Stomach (tissue), 19 donors: ENCODE measurements at places on chromosomes 13 and 19.

DNA sequence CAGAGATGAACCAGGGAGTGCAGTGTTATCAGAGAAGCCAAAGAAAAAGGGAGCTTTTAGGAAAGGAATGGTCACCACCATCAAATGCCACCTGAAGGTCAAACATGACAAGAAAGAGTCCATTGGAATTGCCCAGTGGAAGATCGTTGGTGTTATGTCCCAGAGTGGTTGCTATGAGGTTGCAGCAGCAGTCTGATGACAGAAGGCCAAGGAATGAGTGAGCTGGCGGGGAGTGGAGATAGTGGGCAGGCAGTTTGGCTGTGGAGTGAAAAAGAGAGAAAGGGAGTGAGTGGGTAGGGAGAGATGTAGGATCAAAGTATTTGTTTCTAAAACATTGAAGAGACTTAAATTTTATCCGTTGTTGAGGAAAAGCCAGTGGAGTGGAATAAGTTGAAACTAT, 117.4 kb upstream of the WASF3 start:
- no peak for DNase-seq

DNA sequence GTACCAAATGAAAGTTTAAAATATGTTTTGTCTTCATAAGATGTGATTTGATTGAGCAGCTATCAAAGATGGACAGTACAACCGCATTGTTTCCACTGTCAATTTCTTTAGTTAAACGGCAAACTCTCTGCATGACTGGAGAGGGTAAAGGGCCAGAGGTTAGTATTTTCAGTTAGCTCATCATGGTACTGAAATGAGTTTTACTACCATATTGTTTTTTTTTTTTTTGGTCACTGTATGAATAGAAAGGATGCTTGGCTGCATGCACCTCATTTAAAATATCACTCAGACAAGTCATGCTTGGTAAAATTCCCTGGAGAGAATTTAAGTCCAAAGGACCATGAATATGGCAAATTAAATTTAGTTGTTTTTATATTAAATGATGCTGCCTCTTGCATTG, 942.1 kb upstream of the SPRY2 start:
- no peak for DNase-seq

- no peak for DNase-seq
Observed at GRCh38 chr19:19049406-19049805, 14.4 kb upstream of the SLC25A42 start.

DNA sequence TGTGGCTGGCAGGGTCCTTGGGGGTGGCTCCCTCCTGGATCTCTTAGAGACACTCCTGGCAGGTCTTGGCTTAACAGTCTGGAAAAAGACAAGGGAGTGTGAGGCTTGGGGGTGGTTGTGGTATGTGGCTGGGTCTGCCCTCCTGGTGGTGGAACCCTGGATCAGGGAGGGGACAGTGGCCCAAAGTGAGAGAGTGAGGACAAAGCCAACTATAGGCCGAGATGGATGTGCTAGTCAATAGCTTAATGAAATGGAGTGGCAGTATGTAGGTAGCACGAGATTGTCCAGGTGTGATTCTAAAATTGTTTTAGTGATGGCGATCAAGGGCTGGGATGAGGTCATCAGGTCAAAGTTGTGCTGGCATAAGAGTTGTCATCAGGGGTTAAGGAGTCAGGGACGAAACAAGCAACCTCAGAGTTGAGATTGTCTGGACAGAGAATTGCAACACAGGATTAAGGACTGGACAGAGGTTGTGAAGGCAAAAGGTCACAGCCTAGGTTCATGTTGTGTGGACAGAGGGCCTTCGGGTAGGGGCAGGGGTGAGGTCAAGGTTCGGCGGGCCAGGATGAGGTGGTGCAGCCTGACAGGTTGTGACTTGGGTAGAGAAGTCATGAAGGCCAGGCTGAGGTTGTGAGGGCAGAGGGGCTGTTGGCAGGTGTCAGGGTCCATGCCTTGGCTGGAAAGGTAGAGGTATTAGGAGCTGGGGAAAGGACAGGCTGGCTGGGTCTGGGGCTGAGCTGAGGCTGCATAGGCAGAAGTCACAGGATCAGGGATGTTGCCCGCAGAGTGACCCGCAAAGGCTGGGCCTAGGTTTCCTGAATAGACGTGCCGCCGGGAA, 4.5 kb upstream of the RASAL3 start:
- no peak for DNase-seq
